ENCODE measurements at places on chromosomes 3 and 15. TPM values are rescaled to one million over a fixed set of nuclear protein-coding genes. Genes with fewer than 3 reads are reported as not detected.

DNA sequence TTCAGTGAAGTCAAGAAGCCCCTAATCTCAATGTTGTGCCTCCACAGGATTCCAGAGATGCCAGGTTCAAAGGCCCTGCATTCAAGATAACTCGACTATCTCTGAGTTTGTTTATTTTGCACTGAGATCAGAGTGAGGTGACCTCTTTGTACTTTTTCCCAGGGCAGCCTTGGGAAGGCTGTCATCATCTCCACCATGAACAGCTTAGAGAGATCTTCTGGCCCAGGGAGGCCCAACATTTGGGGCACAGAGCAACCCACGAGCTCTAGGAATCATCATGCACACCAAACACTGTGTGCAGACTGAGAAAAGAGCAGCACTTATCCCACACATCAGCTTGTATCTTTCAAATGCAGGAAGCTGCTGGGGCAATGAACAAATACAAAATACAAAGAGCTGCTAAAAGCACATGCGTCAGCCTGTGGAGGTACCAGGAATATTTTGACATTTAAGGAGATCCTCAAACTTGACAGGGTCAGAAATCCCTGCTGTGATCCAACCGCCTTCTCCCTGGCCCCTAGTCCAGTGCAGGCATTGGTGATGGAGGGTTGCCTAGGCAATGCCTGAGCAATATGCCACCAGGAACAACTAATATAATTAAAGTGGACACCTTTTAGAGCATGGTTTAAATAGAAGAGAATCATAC is 33.6 kb downstream of the TRIM42 start:
- DNase-seq: no peak

The IGSF10 gene
- total RNA-seq: not detected

DNA sequence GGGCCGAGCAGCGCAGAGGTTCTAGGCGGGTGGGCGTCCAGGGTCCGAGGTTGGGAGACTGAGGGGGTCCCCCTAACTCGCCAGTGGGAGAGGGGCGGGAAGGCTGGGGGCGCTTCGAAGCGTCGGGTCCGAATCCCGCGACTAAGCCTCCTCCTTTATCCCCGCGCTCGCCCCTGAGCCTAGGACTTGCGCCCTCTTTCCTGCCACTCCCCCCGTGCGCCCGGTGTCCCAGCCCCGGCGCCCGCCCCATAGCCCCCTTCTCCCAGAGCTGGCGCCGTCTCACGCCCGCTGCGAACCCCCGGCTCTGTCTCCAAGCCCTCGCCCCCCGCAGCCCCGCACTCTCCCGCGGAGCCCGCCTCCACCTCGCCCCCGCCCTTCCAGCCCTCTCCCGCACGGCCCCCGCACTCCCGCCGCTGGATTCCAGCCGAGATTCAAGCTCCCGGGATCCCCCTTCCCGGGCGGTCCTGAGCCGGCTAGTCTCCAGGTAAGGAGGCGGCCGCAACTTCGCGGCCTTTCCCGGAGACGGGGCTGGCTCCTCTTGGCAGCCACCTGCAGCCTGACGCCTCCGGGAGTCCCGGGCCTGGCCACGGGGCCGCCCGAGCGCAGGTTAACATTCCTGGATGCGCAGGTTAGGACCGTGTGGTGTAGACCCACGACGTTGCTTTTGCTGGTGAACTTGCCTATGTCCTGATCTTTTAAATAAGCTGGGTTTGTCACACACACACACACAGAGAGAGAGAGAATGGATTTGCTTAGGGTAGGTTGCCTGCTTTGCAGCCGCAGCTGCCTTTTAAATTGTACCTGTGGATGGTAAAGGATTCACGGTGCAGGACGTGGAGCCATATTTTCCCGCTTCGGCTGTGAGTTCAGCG is 563 bp downstream of the PXYLP1 start:
- no peak for DNase-seq

The ZCWPW2 gene
- total RNA-seq: 0.32 TPM

DNA sequence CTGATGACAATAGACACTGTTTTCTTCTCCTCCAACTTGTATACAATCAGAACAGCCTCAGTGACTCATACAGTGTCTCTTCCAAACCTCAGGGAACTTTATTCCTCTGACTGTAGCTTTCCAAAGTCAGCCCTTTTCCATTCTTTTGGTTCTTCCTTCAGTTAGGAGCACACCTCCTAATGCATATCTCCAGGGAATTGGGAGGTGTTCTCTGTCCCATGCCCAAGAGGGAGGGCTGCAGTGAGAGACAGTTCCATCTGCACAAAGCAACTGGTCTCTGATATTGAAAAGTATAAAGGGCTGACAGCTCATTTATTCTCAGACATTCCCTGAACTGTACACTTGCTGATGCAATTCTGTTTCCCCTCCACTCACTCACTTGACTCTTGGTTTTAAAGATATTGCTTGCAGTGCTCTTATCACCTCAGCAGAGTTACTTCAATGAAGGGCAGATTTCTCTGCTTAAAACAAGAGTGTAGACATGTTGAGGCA is 337.8 kb upstream of the TBC1D5 start:
- DNase-seq: no peak

DNA sequence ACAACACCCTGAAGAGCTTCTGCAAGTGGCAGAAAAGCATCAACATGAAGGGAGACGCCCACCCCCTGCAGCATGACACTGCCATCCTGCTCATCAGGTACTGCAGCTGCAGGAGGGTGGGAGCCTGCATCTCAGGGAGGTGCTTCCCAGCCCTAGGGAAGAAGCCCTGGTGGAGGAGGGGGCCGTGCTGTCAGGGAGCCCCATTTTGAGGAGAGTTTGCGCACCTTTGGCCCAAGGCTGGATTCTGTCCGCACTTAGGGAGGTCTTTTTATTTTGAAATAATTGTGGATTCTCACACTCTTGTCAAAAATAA is 42.1 kb downstream of the SAXO2 start:
- DNase-seq: no peak

DNA sequence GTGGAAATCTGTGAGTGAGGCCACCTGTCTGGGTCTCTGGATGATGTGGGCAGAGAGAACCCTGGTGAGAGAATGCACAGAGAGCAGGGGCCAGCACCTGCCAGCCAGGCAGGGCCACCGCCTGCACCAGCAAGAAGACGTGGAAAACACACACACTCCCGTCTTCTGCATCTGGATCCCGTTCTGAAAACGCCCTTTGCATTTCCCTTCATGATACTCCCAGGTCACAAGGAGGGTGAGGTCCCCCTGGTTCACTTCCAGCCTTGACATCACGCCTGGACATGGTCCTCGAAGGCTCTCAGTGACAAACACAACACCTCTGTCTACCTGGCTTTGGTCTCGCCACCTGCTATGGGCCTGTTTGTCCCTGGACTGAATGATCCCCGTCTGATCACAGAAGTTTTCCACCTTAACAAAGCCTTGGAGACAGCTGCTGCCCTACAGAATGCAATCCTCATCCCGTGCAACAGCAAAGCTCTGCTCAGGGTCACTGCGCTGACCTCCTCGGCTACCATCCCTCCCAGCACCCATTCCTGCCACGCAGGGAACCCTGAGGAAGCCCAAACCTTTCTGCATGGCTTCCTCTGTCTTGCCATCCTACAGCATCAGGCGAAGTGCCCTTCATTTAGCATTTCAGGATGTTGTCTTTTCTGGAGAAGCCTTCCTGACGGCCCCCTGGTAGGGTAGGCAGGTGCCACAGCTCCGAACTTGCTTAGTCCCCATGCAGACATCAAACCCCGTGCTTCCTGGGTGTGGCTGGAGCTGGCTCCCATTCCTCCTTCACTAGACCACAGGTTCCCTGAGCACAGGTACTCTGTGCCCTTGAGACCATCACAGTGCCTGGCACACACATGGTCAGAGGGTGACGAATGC is 122.5 kb downstream of the ATP10A start:
- DNase-seq: no peak

The C15orf62 gene
- total RNA-seq: 2.4 TPM

- no peak for DNase-seq
Observed at GRCh38 chr3:126573492-126574117, 14.9 kb upstream of the C3orf22 start.

DNA sequence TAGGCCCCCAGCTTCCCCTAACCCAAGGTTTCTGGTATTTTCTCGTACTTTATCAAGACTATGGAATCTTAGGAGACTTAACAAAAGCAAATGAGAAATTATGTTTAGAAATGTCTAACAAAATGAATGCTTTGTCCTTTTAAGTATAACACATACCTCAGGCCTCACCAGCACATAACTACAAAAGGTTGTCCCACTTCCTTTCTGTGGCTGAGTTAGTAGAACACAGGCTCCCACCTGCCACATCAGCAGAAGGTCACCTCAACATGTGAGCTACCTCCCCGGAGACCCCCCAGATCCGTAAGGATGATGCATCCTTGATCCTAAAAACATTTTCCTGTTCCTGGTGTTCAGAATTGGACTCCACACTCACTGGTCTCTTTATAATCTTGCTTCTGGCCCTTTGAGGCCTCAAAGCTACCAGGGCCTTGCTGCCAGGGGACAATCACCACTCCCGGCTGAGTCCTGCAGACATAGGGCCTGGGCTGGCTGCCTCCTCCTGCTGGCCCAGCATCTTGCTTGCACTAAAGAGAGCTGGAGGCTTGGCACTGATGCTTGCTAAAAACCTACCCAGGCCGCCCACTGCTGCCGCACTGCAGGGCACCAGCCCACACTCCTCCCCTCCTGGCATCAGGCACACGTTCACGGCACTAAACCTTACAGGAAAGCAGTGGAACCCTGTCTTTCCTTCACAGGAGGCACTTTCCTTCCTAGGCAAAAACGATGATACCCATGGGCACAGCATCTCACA is 2.9 kb downstream of the CCRL2 start:
- no peak for DNase-seq
